HuH-7.5 (cell line): ENCODE measurements at places on chromosomes 7 and 10.
A peak's percentile ranks its signal among the peaks of the same experiment; 100 is the strongest.

- no peak for DNase-seq
These were observed 42.1 kb upstream of the AHR start for GRCh38 chr7:17256375-17256774.

- no peak for DNase-seq
These were observed 255.5 kb downstream of the MAD1L1 start for GRCh38 chr7:1977059-1977875.

- no peak for DNase-seq
These were observed 47.5 kb upstream of the KIF5B start for GRCh38 chr10:32103721-32104120.

DNA sequence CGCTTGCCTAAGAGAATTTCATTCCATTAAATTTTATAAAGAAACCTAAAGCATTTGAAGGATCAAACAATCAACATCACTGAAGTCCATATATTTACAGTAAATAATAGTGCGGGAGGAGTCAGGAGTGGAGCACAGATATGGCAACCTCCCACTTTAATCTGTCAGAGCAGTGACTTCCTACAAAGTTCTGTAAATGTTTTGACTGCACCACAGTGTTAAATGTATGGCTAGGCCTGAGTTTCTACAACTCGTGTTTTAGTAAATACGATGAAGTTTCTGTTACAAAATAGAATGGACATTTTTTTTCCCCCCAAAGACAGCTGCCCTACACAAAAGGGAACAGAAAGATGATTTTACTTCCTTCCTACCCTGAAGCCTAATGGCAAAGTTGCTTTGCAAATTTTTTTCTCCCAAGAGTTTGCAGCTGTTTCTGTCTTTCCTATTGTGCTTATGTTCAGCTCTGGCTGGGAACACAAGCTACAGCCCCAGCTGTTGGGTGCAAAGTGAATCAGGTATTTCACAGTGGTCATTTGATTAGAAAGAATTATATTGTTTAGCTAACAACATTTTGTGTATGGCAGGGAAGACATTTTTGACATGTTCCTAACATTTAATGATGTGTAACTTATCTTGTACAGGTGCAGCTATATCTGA lies 62.1 kb downstream of the MET start:
- no peak for DNase-seq

- peak; percentile 58 for DNase-seq
These were observed 70.4 kb downstream of the HERPUD2 start for GRCh38 chr7:35624299-35625186.

GRCh38 chr10:116779076-116779687 lies 36.8 kb upstream of the HSPA12A start:
- no peak for DNase-seq

DNA sequence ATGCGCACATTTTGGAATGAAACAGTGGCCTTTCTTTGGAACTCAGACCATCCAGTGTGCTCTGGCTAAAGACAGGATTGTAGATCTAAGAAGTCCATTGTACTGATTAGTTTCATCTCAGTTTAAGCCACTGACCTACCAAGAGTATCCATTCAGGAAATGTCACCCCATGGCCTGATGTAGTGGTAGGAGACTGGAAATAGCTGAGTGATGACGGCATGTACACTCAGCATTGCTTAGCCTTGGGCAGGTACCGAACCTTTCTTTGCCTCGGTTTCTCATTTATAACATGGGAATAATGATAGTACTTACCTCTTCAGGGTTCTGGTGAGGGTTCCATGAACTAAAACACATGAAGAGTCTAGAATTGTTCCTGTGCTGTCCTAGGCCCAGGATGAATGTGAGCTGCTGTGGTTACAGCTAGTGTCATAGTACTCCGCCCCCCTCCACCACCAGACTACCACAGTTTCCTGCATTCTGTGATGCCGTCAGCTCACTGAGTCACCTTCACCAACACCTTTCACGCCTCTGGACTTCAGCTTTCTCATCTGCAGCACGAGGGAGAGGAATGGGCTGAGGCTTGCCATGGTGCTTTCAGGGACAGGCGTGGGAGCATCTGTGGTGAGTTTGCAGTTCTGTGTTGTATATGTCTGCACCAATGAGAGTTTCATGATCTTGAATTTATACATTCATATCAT lies 484.0 kb upstream of the GALNT17 start:
- no peak for DNase-seq
